ENCODE measurements at places on chromosomes 5 and 9.

- no peak for DNase-seq
These were observed 77.2 kb downstream of the ATP10B start for GRCh38 chr5:160774666-160775315.

DNA sequence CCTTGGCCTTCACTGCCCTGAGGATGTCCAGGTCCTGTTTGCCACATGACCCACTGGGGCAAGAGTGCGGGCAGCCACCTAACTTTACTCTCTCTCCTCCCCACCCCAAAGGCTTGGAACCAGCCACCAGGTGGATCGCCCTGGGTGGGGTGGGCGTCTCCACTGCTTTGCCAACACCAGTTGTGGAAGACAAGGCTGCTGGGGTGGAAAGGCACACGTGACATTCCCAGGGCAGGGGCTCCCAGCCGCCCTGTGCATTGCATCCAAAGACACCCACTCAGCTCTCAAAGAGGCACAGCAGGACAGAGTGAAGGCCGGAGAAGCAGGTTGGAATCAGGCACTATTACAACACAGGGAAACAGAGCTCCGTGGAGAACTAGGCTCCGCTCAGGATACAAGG is 162.2 kb downstream of the OLFM1 start:
- DNase-seq, result no peak

DNA sequence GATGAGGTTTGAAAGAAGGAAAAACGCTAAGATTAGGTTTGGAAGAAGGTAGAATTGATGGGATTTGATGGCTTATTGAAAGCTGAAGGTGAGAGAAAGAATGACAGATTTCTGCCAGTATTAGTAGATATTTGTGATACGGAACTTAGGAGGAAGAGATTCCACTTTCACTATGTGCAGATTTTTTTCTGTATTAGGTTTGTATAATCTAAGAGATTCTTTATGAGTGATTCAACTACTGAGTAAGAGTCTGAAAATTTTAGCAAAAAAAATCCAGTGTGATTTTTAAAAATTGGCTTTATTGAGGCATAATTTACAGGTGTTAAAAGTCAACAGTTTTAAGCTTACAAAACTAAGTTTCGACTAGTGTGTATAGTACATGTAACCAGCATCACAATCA is 54.1 kb downstream of the AP3S1 start:
- no peak for DNase-seq

- no peak for DNase-seq
These were observed 9.6 kb downstream of the DCP2 start for GRCh38 chr5:112986224-112986623.

- DNase-seq, result no peak
These were observed 93.1 kb downstream of the NXNL2 start for GRCh38 chr9:88628114-88628513.

GRCh38 chr5:27458287-27458686 is 419.9 kb upstream of the CDH9 start:
- DNase-seq, result no peak

- no peak for DNase-seq
These were observed 59.7 kb downstream of the OSMR start for GRCh38 chr5:38905516-38905915.

GRCh38 chr5:124494540-124495116 is 251.8 kb downstream of the ZNF608 start:
- no peak for DNase-seq

GRCh38 chr5:51208296-51208695 is 175.0 kb upstream of the ISL1 start:
- DNase-seq, result no peak

- DNase-seq, result no peak
These were observed 28.5 kb upstream of the PLPPR1 start for GRCh38 chr9:100999906-101000544.

GRCh38 chr9:91727316-91727861 is 222.6 kb downstream of the ROR2 start:
- no peak for DNase-seq

- no peak for DNase-seq
These were observed 144.7 kb downstream of the APBA1 start for GRCh38 chr9:69527454-69527853.

DNA sequence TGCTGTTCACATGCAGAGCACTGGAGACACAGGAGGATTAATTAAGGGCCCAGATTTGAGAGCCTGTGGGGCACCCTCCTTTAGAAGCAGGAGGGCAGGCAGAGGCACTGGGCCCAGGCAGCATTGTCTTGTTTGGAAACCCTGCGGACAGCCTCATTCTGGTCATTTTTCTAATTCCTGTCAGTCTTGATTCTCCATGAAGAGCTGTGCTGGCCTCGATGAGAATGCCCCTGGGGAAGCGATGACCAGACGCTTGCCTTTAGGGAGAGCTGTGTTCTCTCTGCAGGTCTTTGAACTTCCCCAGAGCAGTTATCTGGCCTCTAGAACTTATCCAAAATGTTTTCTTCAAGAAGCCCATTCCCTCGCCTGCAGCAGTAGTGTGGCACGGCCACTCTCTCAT is 117.8 kb upstream of the PTCH1 start:
- no peak for DNase-seq

All from right lobe of liver (tissue), 6 donors.